ENCODE measurements at places on chromosomes 6 and 20. TPM values are rescaled to one million over a fixed set of nuclear protein-coding genes. Genes with fewer than 3 reads are reported as not detected.

DNA sequence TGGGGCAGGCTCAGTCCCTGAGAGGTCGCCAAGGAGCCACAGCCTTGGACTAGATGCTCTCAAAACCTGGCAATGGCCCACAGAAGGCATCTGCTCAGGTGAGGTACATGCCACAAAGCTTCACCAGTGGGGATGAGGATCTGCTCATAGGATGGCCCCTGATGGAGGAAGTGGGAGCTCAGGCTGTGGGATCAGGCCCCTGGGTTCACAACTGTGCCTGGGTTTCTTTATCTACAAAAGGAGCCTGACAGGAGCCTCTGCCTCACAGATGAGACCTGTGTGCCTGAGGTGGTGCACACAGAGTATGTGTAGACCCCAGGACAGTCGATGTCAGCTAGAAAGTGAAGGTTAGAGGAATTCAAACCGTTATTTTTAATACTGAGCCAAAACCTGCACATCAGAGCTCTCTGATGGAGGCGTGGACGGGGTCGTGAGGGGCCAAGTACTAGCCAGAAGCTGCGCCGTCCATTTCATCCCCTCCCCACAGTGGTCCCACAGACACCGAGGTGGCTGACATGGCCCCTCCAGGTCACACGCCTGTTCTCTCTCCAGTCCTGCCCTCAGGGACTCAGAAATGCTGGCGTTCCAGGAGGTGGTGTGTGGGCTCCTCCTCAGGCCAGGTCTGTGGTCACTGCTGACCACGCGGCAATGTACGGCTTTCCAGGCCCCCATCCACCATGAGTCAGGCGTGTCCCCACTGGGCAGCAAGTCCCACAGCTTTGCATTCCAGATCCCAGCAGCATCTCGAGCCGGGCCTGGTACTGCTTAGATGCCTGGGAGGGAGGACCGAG, 33.3 kb downstream of the NTSR1 start:
- H3K4me3 ChIP-seq: no peak overlapping the region
- no peaks in the 10 kb centered on the region for H3K36me3 ChIP-seq
- no peak for DNase-seq
- H3K4me1 ChIP-seq: no peaks in the 10 kb centered on the region
- no peaks in the 10 kb centered on the region for H3K27me3 ChIP-seq

- no peak for DNase-seq
- peaks cover 11% of the 10 kb centered on the region for H3K4me1 ChIP-seq
- H3K27me3 ChIP-seq: no peaks in the 10 kb centered on the region
- no peak overlapping the region for H3K4me3 ChIP-seq
- peaks cover 3% of the 10 kb centered on the region for H3K36me3 ChIP-seq
These were observed 36.4 kb downstream of the MYLK4 start for GRCh38 chr6:2714111-2714895.

DNA sequence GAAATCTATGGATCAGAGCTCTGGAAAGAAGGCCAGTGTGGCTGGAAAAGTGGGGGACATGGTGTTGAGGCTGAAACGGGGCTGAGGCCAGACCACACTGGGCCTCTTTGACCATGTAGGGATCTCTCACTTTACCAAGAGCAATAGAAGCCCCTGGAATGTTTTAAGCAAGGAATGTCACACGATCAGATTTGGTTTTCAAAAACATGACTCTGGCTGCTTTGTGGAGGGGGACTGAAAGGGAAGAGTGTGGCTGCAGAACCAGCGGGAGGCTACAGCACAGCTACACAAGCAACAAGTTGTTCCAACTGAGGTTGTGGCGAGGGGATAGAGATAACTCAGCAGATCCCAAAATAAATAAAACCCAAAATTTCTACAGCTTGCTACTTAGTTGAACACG, 346.0 kb downstream of the NRN1 start:
- H3K36me3 ChIP-seq: no peaks in the 10 kb centered on the region
- no peaks in the 10 kb centered on the region for H3K27me3 ChIP-seq
- no peaks in the 10 kb centered on the region for H3K4me1 ChIP-seq
- no peak overlapping the region for H3K27ac ChIP-seq
- no peak overlapping the region for H3K4me3 ChIP-seq

The SGK2 gene
- 253 TPM for total RNA-seq

- no peaks in the 10 kb centered on the region for H3K4me1 ChIP-seq
- H3K36me3 ChIP-seq: no peaks in the 10 kb centered on the region
- H3K4me3 ChIP-seq: no peak overlapping the region
- H3K27ac ChIP-seq: no peak overlapping the region
- no peak for DNase-seq
These were observed 30.9 kb upstream of the CD83 start for GRCh38 chr6:14086701-14087100.

GRCh38 chr6:26400626-26401025, 1.4 kb upstream of the BTN3A1 start:
- H3K36me3 ChIP-seq: no peaks in the 10 kb centered on the region
- peaks cover 3% of the 10 kb centered on the region for H3K4me1 ChIP-seq
- no peak for DNase-seq
- no peak overlapping the region for H3K4me3 ChIP-seq
- no peak overlapping the region for H3K27ac ChIP-seq

DNA sequence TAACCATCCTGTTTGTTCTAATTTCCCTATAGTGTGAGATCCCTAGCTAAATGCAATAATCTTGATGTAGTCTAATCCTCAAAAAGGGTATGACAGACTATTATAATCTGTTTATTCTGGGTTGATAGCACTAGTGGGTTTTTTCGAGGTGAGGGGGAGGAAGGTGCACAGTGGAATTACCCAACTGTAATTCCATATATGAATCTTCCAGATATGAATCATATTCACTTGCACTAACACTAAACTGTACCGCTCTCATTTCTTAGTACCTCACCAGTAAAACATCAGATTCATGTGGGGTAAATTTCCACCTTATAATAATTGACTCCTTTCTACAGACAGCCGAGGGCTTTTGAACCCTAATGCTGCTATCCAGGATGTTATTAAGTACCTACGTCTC, 16.5 kb downstream of the NCOA7 start:
- peaks cover 3% of the 10 kb centered on the region for H3K4me1 ChIP-seq
- H3K36me3 ChIP-seq: no peaks in the 10 kb centered on the region
- no peak overlapping the region for H3K27ac ChIP-seq
- H3K4me3 ChIP-seq: no peak overlapping the region
- DNase-seq: no peak

DNA sequence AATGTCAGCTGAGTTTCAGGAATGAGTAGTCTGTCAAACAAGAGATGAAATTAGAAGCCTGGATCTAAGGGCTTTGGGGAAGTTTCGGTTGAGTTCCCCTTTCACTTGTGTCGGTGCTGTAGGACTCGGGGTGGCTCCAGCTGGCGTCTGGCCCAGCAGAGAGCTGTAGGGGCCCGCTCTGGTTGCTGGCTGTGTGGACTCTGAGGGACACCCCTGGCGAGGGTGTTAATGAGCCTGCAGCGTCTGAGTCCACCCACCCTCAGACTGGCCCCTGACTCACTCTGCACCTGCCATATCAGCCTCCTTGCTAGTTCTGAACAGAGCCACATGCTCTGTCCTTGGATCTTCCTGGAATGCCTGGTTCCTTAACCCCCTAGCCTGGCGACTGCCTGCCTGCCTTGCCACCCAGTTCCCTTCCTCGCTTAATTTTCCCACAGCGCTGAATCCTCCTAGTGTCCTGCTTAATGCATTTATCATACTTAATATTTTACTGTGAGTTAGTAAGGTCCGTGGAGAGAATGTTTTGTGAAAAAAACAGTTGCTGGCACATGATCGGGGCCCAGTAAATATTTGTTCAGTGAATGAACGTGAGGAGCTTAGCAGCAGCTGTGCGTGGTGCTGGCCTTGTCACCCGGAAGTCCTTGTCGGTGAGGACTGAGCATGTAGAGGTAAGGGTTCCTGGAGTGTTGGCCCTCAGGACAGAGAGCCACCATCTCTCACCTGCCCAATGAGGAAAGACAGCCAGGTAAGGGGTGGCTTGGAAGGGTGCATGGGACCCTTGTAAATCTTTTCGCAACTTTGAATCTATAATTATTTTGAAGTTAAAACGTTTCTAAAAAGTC, 1.6 kb downstream of the DNAJC5 start:
- no peaks in the 10 kb centered on the region for H3K27me3 ChIP-seq
- H3K4me3 ChIP-seq: peak overlapping the region; percentile 31
- peaks cover 33% of the 10 kb centered on the region for H3K4me1 ChIP-seq
- DNase-seq: peak; percentile 56

- DNase-seq: no peak
- no peaks in the 10 kb centered on the region for H3K27me3 ChIP-seq
- H3K4me1 ChIP-seq: peaks cover 43% of the 10 kb centered on the region
- H3K4me3 ChIP-seq: peak overlapping the region; percentile 33
These were observed 3.4 kb upstream of the PARD6B start for GRCh38 chr20:50727792-50728485.

DNA sequence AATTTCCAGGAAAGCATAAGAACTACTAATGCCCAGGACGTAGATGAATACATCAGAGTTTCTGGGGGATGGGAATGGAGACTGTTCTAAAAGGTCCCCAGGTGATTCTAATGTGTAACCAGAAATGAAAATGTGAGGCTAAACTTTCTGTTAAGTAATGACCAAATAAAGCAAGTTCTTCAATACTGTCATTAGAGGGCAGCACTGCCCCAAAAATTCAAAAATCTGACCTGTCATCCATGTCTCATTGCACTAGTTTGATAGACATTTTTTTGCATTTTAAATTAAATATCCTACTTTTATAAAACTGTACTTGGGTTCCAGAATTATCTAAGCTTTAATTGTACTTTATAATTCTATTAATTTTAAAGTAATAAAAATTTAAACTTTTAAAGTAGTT, 94.9 kb downstream of the RFX6 start:
- no peaks in the 10 kb centered on the region for H3K4me1 ChIP-seq
- no peaks in the 10 kb centered on the region for H3K36me3 ChIP-seq
- no peaks in the 10 kb centered on the region for H3K27me3 ChIP-seq

The ALDH5A1 gene
- 26.8 TPM for total RNA-seq

The ZNF311 gene
- total RNA-seq: 0.42 TPM

DNA sequence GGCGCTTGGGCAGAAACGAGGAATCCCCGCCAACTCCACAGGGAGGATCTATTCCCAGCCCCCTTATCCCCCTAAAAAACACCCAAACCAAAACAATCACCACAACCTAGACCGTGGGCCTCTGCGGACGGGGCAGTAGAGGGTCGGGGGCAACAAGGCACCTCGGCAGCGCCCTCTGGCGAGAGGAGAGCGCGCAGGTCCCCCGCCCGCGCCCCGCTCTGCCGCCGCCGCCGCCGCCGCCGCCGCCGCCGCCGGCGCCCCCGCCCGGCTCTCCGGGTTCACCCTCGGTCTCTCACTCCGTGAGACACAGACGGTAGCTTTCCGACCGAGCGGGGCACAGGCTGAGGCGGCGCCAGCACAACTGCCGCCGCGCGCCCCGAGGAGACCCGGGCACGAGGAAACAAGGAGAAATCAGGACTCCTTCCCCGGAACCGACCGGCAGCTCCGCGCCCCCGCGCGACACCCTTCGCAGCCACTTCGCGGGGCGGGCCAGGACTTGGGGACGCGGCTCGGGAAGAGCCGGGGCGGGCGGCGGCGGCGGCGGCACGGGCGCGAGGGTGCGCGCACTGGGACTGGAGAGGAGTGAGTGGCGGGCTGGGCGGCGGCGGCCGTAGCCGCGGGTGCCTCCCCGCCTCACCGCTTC, at the start of gene SLC35F1:
Gene SLC35F1 (plus strand): TSS at position 307 of the 643 bp plus-strand sequence.
- peaks cover 3% of the 10 kb centered on the region for H3K27me3 ChIP-seq
- peaks cover 17% of the 10 kb centered on the region for H3K4me1 ChIP-seq
- peak within 1 kb of the TSS; percentile 64 for H3K4me3 ChIP-seq

DNA sequence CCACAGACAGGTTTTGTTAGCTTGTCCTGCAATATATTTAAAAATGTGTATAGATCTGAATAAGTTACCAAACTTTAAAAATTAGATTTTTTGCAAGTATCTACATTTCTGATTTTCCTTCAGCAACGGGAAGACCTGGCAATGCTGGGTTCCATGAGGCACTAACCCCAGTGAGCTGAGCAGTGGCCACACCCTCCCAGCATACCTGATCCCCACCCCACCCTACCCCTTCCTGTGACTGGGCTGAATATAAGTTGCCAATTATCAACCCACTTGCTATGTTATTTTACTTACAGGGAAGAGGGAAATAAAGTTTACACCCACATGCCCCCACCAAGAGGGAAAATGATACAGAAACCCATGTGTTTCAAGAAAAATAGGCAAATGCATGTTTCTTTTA, 70.3 kb upstream of the RALGAPA2 start:
- no peak for DNase-seq
- H3K36me3 ChIP-seq: no peaks in the 10 kb centered on the region
- peaks cover 27% of the 10 kb centered on the region for H3K4me1 ChIP-seq
- no peak overlapping the region for H3K4me3 ChIP-seq
- no peaks in the 10 kb centered on the region for H3K27me3 ChIP-seq

DNA sequence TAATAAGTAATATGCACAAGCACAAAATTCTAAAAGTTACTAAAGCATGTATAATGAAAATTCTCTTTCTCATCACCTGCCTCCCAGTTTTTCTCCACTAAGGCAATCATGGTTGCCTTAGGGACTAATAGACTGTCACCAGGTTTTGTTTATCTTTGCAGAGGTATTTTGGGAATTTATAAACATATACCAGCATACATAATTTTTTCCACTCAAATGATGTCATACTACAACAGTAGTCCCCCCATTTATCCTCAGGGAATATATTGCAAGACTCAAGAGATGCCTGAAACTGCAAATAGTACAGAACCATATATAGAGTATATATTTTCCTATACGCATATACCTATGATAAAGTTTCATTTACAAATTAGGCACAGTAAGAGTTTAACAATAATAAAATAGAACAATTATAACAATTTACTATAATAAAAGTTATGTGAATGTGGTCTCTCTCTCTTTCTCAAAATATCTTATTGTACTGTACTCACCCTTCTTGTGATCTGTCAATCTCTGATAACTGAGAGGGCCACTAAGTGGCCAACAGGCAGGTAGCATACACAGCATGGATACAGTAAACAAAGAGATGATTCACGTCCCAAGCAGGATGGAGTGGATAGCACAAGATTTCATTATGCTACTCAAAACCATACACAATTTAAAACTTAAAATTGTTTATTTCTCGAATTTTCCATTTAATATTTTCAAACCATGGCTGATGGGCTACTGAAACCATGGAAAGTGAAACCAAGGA, 19.7 kb downstream of the RBL1 start:
- H3K4me1 ChIP-seq: no peaks in the 10 kb centered on the region
- H3K36me3 ChIP-seq: no peaks in the 10 kb centered on the region
- no peaks in the 10 kb centered on the region for H3K27me3 ChIP-seq
- no peak overlapping the region for H3K27ac ChIP-seq
- DNase-seq: no peak

GRCh38 chr6:129267028-129267427, 384.1 kb downstream of the LAMA2 start:
- H3K36me3 ChIP-seq: no peaks in the 10 kb centered on the region
- H3K27ac ChIP-seq: no peak overlapping the region
- no peak overlapping the region for H3K4me3 ChIP-seq
- no peak for DNase-seq
- no peaks in the 10 kb centered on the region for H3K27me3 ChIP-seq

The SIGLEC1 gene
- 6.7 TPM for total RNA-seq

GRCh38 chr6:147201885-147202515, 2.2 kb upstream of the STXBP5 start:
- H3K36me3 ChIP-seq: no peaks in the 10 kb centered on the region
- peaks cover 7% of the 10 kb centered on the region for H3K4me1 ChIP-seq
- peak overlapping the region; percentile 87 for H3K4me3 ChIP-seq
- DNase-seq: no peak

The EXOC2 gene
- total RNA-seq: 15.3 TPM

- DNase-seq: no peak
- no peak overlapping the region for H3K4me3 ChIP-seq
- no peak overlapping the region for H3K27ac ChIP-seq
- H3K4me1 ChIP-seq: peaks cover 4% of the 10 kb centered on the region
- H3K27me3 ChIP-seq: no peaks in the 10 kb centered on the region
These were observed 13.8 kb downstream of the UCKL1 start for GRCh38 chr20:63942250-63942951.

- no peaks in the 10 kb centered on the region for H3K4me1 ChIP-seq
- H3K27me3 ChIP-seq: no peaks in the 10 kb centered on the region
- no peak for DNase-seq
- no peak overlapping the region for H3K27ac ChIP-seq
- H3K36me3 ChIP-seq: no peaks in the 10 kb centered on the region
- H3K4me3 ChIP-seq: no peak overlapping the region
These were observed 35.9 kb upstream of the MYLIP start for GRCh38 chr6:16092990-16093389.
